ENCODE measurements at places on chromosomes 7 and 10.

DNA sequence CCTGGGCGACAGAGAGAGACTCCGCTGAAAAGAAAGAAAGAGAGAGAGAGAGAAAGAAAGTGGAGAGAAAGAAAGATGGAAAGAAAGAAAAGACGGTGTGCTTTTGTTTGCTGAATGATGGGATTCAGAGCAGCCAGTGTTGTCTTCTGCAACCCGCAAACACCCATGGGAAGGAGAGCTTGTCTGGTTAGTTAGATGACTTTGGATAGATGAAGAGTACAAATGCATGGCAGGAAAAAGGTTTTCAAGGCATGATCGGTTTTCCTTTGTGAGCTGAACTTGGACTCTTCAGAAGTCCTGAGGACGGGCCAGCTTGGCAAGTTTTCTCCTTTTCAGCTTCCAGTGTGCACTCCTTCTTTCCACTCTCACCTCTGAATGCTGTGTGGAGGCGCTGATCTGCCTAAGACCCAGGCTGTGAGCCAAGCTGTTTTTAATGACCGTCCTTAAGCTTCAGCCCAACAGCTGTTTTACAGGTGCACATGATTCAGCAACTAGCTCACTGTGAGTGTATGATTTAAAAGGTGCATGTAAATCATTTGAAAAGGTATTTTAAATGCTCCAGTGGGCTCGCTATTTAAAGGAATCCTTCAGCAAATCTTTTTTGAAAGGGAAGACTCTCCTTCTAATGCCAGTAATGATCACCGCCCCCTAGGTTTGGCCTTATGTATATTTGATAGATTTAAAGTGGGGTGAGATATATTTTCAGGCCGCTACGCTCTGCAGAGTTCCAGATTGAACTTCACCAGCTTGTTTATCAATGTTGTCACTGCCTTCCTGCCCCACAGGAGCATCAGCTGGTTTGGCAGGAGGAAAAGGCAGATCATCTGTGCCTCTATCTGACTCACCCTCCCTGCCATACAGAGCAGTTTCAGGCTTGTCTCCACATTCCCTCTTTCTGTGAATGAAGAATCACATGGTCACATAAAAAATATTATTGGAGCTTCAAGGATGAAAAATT lies 115.0 kb downstream of the PLXDC2 start:
- no peak for DNase-seq

DNA sequence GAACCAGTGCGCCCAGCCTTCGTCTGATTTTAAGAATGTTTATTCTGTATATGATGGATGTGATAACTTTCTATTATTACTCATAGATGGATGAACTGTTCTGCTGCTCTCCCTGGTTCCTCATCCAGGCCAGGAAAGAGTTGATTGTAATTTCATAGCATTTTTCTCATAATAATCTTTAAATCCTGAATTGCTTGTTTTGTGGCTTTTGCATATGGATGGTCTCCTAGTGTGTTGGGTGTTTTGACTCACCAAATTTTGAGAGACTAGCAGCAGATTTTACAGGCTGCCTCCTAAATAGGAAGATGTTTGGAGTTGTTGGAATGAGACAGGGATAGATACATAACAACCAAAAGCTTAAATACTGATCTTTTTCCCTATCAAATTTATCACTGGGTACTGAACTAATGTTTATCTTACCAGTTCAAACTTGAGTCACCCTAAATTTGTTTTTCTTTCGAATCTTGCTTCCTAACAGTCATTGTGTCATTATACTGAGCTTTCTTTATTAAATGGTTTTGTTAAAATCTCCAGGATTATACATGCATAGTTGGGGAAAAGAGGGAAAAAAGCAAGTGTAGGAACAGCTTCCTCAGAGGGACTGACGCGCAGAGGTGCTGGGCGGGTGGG lies 106.0 kb upstream of the GATA3 start:
- no peak for DNase-seq

DNA sequence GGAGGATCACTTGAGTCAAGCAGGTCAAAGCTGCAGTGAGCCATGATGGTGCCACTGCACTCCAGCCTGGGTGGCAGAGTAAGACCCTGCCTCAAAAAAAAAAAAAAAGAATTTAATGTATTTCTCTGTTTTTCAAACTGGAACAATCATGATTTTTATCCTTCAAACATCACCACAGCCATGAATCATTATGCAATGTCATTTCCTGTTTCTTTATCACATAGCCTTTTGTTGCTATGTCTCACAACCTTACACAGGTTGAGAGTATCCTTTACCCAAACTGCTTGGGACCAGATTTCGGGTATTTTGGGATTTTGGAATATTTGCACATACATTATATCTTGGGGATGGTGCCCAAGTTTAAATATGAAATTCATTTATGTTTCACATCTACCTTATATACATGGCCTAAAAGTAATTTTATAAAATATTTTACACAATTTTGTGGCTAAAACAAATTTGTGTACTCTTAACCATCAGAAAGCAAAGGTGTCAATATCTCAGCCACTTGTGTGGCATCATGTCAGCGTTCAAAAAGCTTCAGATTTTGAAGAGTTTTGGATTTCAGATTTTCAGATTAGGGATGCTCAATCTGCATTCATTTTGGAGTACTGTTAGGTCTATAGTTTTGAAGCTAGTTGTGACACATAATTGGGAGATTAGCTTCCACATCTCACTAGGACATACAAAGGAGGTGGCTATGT lies 8.2 kb downstream of the NT5C3A start:
- DNase-seq = no peak

GRCh38 chr7:141276031-141276430 lies 202.2 kb downstream of the TMEM178B start:
- DNase-seq = no peak

- no peak for DNase-seq
Measured at GRCh38 chr7:80231707-80232106, 97.1 kb downstream of the GNAI1 start.

DNA sequence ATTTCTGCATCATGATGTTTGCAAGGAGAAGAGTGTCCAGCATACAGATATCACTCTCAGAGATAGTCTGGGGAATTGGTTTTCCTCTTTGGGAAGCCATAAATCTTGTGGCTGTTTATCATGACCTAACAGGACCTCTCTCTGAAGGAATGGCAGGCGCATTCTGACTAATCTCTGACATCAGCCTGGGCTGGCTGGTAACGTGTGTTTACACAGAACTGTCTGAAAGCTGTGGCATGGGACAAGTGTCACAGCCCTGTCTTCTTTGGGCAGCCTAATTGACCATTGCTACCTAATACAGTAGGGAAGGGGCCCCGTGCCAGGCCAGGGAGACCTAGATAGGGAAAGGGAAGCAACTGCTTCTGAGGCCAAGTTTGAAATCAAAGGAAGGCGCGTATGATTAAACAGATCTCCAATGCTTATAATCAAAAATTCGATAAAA lies 73.9 kb upstream of the CABCOCO1 start:
- no peak for DNase-seq

GRCh38 chr7:82729172-82730030 lies 285.8 kb upstream of the CACNA2D1 start:
- no peak for DNase-seq

GRCh38 chr10:580778-581177 lies 108.7 kb downstream of the DIP2C start:
- no peak for DNase-seq

All from stimulated activated CD4-positive, alpha-beta T cell treated with anti-CD3 and anti-CD28 coated beads, Interleukin-15, amount 100 ng/mL, for 1 hour (primary cell).